ENCODE measurements at places on chromosomes 13 and 19.

DNA sequence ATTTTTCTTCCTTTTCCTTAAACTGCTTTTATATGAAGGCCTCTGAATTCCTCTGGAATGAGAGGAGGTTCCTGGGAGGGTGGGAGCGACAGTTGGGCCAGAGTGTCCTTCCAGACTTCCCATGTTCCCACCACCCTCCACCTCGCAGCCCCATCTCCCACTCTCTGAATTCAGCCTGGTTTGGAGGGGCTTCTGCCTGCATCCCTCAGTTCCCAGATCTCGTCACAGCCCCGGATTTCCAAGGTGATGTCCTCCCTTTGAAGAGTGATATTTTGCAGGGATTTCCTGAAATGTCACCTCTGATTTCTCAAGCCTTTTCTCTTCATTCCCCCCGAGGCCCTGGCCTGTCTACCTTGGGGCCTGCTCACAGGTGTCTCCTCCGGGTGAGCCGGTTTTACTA, 16.7 kb upstream of the SLC7A9 start:
- DNase-seq, result no peak

DNA sequence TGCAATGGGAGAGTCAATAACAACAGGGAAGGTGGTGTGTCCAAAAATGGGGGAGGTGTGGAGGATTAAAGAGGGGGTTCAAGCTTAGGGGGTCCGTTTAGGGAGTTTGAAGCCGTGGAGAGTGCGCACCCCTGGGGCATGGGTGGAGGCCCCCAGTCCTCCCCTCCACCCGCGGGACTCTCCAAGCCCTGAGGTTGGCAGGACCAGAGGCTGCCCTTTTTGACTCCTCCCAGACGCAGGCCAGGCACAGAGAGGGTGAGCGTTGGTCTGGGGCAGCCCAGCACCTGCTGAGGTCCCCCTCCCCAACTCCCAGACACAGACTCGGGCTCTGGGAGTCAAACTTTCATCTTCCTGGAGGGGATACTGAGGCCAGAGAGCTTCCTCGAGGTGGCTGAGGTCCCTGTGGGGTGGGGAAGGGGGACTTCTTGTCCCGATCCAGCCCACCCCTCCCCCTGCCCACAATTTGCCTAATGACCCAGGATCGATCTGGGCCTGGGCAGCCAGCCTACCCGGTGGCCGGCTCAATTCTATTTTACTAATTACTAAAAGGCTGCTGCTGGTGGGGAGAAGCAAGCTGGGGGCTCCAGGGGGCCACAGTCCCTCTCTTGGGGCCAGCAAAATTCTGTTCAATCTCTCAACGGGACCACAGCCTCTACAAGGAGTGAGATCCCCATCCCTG, 2.8 kb upstream of the ONECUT3 start:
- no peak for DNase-seq

- DNase-seq, result no peak
Observed at GRCh38 chr19:13761423-13761822, 2.9 kb upstream of the MRI1 start.

DNA sequence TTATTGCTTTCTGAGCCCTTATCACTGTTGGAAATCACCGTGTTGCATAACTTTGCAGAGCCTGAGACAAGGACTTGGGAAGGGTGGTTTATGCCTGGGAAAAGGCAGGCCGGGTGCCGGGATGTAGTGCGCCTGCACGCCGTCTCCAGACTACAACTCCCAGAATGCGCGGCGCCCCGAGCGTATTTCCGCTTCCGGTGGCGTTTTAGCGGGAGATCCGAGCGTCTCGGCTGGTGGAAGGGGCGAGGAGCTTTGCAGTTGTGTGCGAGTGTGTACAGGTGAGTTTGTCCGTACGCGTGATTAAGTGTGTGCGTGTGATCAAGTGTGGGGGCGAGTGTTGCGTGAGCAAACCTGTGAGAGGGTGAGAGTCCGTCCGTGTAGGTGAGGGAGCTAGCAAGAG, 75.4 kb downstream of the PEG3 start:
- DNase-seq, result no peak

DNA sequence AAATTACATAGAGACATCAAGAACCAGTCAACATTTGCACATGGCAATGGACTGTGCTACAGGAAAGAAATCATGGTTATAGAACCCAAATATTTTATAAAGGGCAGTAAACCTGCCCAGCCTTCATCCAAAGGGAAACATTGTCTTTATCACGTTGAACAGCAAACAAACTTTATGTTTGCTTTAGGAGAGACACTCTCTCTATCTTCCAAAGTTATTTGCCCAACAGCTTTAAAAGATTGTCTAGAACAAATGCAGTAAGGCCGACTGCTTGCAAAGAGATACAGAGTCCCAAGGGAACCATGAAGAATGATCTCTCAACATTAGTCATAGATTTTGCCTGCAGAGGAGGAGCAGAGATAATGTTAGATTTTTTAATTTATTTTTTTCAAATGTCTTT, 1323.5 kb upstream of the SLC10A2 start:
- no peak for DNase-seq

GRCh38 chr19:41427647-41428480, 690 bp upstream of the B3GNT8 start:
- peak; percentile 63 for DNase-seq

DNA sequence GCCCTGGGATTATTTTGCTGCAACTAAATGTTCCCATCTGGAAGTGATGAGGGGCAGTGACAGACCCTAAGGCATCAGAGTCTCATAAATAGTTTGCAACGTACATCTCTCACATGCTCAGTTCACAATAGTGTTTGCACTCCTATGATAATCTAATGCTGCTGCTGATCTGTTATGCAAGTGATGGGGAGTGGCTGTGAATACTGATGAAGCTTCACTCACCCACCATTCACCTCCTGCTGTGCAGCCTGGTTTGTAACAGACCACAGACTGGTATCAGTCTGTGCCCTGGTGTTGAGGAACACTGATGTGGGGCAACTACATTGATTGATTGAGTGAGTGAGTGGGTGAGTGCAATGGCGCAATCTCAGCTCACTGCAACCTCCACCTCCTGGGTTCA, 54.9 kb downstream of the ZNF726 start:
- no peak for DNase-seq

DNA sequence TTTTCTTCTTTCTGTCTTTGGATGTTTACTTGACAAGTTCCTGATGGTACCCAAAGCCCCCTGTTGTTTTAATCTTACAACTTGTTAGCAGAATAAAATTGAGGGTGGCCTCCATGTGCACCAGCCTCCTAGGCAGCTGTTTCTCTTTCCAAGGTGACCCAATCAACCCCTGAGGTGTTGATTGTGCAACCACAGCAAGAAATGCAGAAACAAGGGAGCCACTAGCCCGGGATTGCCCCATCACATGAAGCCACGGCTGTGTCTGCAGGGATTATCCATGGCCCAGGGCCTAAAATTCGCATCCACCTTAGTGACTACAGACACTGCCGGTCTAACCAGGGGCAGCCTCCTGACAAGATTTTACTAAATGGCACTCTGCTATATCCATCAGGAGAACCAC, 14.4 kb downstream of the CEACAM4 start:
- no peak for DNase-seq

DNA sequence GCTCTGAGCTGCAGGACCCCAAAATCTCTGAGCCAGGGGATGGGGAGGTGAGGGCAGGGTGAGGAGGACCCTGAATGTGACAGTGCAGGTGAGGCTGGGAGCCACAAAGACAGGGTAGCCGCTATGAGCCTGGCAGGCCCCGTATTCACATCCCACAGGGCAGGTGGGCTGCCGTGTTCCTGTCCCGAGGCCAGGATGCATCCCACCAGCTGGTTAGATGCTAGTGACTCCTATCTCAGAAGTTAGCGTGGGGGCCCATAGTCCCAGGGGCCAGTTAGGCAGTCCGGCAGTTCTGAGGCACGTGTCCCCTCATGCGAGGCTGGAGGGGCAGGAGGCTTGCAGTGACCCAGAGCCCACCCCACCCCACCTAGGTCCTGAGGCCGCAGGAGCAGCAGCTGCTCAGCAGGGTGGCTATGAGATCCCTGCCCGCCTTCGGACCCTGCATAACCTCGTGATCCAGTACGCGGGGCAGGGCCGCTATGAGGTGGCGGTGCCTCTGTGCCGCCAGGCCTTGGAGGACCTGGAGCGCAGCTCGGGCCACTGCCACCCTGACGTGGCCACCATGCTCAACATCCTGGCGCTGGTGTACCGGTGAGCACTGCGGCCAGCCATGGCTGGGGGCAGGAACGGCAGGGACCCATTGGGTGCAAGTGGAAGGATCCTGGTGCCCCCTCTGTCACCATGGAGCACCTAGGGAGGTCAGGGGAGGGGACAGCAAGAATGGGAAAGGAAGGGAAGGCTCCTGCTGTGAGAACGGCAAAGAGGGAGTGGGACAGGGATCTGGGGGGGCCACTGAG, 7.2 kb downstream of the KLC3 start:
- no peak for DNase-seq

- DNase-seq, result no peak
Observed at GRCh38 chr13:98142380-98143156, at the start of gene FARP1. FARP1 (plus strand) TSS chr13:98143094; CDS start chr13:98213243, 70,149 bp downstream.

All from hematopoietic multipotent progenitor cell treated with erythropoietin and hydrocortisone succinate and interleukin-3 and kit ligand, for 17 days (in vitro differentiated cells).